ENCODE measurements at places on chromosomes 12 and 14. TPM values are rescaled to one million over a fixed set of nuclear protein-coding genes. Genes with fewer than 3 reads are reported as not detected.

Gene SELPLG
- total RNA-seq, result 3.3 TPM

Gene ZNF268
- total RNA-seq, result 19.4 TPM

Gene GZMB
- 2.1 TPM for total RNA-seq

Gene TPH2
- 0.13 TPM for total RNA-seq

Gene KRT8
- 3,664 TPM for total RNA-seq

Gene PTHLH
- total RNA-seq, result not detected

Gene P2RX7
- 10.9 TPM for total RNA-seq

Gene GARIN6
- total RNA-seq, result not detected

Gene LIN7A
- total RNA-seq, result 3.1 TPM

Gene KCNJ8
- total RNA-seq, result 0.96 TPM

Gene PLD4
- total RNA-seq, result 0.38 TPM
